ENCODE measurements at places on chromosomes 5 and 9.
A peak's percentile ranks its signal among the peaks of the same experiment; 100 is the strongest.

DNA sequence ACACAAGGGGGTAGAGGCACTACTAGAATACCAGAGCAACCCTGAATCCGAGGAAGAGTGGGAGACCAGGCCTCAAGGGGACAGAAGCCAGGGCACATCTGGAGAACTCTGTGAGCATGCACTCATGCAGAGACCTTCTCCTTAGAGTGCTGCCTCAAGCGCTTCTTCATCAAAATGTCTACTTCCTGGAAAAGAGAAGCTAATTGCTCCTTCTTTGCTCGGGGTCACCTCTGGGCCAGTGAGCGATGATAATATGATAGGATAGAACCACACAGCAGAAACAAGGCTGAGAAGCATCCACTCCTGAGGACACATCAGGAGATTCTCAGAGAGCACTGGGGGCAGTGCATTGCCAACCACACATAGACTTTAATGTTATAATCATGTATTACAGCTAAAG, 23.7 kb upstream of the LMNB1 start:
- DNase-seq, result no peak
- no peak overlapping the region for H3K27ac ChIP-seq
- no peaks in the 10 kb centered on the region for H3K4me1 ChIP-seq
- H3K36me3 ChIP-seq, result no peaks in the 10 kb centered on the region
- H3K27me3 ChIP-seq, result no peaks in the 10 kb centered on the region
- H3K4me3 ChIP-seq, result no peak overlapping the region

- no peaks in the 10 kb centered on the region for H3K4me1 ChIP-seq
- no peaks in the 10 kb centered on the region for H3K36me3 ChIP-seq
- H3K27ac ChIP-seq, result no peak overlapping the region
- H3K27me3 ChIP-seq, result no peaks in the 10 kb centered on the region
- DNase-seq, result no peak
These were observed 15.1 kb downstream of the SLC28A3 start for GRCh38 chr9:84325347-84325973.

GRCh38 chr9:99606957-99607356, 214.7 kb upstream of the NR4A3 start:
- H3K27ac ChIP-seq, result no peak overlapping the region
- H3K36me3 ChIP-seq, result no peaks in the 10 kb centered on the region
- no peak for DNase-seq
- no peaks in the 10 kb centered on the region for H3K4me1 ChIP-seq

DNA sequence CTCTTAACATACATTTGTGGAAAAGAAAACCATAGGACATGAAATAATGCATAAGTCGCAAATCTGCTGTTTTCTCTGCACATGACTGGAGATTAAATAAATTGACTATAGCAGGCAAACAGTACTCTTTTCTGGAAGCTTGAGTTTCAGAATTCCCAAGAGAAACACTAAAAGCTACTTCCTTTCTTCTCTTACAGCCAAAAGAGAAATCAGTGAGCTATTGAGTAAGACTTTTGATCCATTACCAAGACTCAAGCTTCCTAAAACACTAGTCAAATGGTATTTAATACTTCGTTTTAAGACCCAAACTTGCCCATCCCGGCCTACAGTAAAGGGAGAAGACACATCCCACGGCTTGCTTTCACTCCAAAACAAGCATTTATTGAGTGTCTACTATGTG, 335.8 kb upstream of the PUM3 start:
- DNase-seq, result no peak
- H3K4me3 ChIP-seq, result no peak overlapping the region
- H3K27ac ChIP-seq, result no peak overlapping the region
- H3K27me3 ChIP-seq, result no peaks in the 10 kb centered on the region
- H3K4me1 ChIP-seq, result no peaks in the 10 kb centered on the region
- no peaks in the 10 kb centered on the region for H3K36me3 ChIP-seq

GRCh38 chr9:127912882-127913281, 4.0 kb downstream of the ST6GALNAC4 start:
- H3K36me3 ChIP-seq, result no peaks in the 10 kb centered on the region
- H3K4me1 ChIP-seq, result no peaks in the 10 kb centered on the region
- H3K27me3 ChIP-seq, result no peaks in the 10 kb centered on the region
- H3K4me3 ChIP-seq, result no peak overlapping the region
- no peak for DNase-seq

DNA sequence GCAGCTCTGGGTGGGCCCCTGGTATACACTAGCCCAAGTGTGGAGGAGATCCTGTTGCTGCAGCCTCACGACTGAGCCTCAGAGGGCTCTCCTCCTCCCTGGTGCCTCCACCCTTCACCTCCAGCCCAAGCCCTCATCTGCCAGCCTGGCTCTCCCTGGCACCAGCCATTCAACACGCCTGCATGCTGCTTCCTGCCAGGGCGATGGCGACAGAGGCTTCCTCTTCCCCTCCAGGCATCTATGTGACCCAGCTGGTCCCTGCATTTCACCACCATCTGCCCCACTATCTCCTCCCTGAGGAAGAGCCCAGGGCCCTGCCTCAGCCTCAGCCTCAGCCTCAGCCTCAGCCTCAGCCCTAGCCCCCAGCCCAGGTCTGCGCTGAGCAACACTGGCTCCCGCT, 54.8 kb upstream of the ANGPTL2 start:
- H3K4me3 ChIP-seq, result no peak overlapping the region
- DNase-seq, result no peak
- H3K36me3 ChIP-seq, result no peaks in the 10 kb centered on the region
- no peak overlapping the region for H3K27ac ChIP-seq

DNA sequence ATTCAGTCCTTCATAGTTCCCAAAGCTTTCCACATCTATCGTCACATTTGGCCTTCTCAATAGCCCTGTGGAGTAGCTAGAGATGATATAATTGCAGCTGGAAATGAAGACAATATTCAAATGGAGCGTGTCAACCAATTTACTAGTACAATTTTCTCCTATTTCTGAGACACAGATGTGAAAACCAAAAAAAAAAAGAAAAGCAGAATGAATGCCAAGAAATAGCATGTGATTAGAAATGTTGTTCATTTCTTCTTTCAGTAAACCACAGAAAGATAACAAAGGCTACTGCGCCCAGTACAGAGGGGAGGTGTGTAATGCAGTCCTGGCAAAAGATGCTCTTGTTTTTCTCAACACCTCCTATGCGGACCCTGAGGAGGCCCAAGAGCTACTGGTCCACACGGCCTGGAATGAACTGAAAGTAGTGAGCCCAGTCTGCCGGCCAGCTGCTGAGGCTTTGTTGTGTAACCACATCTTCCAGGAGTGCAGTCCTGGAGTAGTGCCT, 99.0 kb downstream of the MUSK start:
- no peaks in the 10 kb centered on the region for H3K27me3 ChIP-seq
- no peaks in the 10 kb centered on the region for H3K36me3 ChIP-seq
- peak overlapping the region; percentile 2 for H3K27ac ChIP-seq
- peak; percentile 70 for DNase-seq
- H3K4me3 ChIP-seq, result no peak overlapping the region

- no peaks in the 10 kb centered on the region for H3K27me3 ChIP-seq
- no peak overlapping the region for H3K27ac ChIP-seq
- DNase-seq, result no peak
- no peaks in the 10 kb centered on the region for H3K4me1 ChIP-seq
- H3K36me3 ChIP-seq, result no peaks in the 10 kb centered on the region
These were observed 71.5 kb downstream of the TRIM36 start for GRCh38 chr5:115098041-115098702.

DNA sequence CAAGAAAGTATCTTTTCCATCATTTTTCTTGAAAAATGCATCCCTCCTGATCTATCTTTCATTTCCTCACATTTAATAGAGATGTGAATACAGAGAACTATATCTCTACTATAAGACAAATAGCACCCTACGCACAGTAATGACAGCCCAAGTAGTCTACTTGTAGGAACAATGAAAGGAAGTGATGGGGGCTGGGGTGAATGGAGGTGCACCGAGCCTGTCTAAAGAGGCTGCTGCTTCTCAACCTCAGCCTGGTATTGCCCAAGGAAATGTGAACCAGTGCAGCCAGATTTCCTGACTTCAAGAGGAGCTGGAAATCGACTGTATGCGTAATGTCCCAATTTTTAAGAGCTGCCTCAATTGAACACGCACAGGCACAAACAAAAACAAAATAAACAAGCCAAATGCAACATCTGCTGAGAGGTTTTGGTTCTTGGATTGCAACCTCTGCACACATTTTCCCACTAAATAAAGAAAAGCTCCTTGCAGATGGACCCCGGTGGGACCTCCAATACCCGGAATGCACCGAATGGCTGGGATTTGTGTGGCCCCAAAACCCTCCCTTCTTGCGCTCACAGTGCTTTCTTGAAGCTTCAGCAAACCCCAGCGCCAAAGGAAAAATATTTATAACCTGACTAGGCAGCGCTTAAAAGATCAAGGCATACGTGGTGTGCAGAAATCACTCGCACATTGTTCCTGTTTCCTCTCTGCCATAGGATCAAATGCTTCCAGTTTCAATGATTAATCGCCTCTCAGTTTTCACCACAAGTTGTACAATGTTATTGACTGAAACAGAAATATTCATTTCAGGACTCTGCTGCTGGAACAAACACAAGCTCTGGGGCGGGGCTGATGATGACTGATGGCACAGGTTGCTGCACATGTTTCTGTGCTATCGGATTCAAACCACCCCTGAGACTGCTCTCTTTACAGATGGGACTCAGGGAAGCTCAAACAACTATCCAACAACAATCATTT, 68.3 kb downstream of the KCNIP1 start:
- no peak overlapping the region for H3K4me3 ChIP-seq
- H3K27ac ChIP-seq, result no peak overlapping the region
- H3K36me3 ChIP-seq, result no peaks in the 10 kb centered on the region
- no peaks in the 10 kb centered on the region for H3K27me3 ChIP-seq

- H3K4me1 ChIP-seq, result no peaks in the 10 kb centered on the region
- no peak overlapping the region for H3K27ac ChIP-seq
- no peaks in the 10 kb centered on the region for H3K27me3 ChIP-seq
- no peak overlapping the region for H3K4me3 ChIP-seq
These were observed 32.3 kb upstream of the CDK5RAP2 start for GRCh38 chr9:120612218-120612617.

DNA sequence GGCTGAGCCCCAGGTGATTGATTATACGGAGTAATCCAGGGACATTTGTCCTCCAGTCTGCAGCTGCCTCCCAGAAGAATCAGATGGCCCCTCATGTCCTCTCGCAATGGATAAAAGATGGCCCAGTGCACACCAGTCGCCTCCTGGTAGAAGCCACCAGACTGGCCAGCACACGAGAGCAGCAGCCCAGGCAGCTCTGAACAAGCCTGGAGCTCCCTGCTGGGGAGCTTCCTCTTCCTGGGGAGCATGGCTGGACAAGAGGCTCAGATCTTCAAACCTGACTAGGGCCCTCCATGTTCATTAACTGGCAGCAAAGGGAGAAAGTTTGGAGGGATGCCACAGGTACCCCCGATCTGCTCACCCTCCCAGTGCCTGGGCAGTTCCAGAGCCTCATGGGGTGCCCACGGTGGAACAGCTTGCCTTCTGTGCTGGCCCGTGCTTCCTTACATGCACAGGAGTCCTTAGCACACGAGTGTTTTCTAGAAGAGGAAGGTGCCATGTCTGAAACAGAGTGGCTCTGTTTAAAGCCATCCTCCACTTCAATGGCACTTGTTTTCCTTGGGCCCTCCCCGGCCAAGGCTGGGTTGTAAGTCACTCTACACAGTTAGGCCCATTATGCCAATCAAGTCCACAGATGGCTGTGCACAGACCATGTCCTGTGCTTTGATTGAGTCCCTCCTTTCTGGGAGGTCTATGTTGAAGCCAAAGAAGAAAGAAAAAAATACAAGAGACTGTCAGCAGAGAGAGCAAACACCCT, 75.6 kb downstream of the PRRT1B start:
- no peaks in the 10 kb centered on the region for H3K27me3 ChIP-seq
- H3K4me3 ChIP-seq, result no peak overlapping the region
- no peak for DNase-seq

DNA sequence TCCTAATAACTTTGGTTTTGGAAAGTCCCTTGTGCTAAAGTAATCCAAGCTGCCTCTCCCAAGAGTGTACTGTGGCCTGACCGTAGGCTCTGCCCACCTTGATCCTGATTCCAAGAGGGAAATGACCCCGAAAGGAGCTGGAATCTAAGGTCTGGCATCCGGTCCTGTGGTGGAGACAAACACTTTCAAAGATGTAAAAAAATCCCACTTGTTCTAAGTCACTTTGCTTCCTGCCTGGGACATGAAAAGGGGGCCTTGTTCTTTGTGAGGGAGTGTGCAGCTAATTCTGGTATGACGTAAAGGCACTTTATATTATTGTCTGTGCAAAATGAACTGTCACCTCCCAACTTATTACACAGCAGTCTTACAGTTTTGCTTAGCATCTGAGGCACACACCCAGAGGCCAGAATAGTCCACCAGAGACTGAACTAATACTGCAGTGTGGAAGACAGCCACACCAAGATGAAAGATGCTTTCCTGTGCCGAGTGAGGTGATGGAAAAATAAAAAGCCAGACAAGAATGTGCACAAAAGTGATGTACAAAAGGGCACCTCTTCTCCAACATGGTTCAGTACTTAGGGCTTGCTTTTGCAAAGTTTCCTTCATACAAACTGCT, 128.7 kb downstream of the SLC12A2 start:
- DNase-seq, result no peak
- no peak overlapping the region for H3K4me3 ChIP-seq
- H3K27ac ChIP-seq, result no peak overlapping the region
- no peaks in the 10 kb centered on the region for H3K36me3 ChIP-seq
- H3K27me3 ChIP-seq, result no peaks in the 10 kb centered on the region

DNA sequence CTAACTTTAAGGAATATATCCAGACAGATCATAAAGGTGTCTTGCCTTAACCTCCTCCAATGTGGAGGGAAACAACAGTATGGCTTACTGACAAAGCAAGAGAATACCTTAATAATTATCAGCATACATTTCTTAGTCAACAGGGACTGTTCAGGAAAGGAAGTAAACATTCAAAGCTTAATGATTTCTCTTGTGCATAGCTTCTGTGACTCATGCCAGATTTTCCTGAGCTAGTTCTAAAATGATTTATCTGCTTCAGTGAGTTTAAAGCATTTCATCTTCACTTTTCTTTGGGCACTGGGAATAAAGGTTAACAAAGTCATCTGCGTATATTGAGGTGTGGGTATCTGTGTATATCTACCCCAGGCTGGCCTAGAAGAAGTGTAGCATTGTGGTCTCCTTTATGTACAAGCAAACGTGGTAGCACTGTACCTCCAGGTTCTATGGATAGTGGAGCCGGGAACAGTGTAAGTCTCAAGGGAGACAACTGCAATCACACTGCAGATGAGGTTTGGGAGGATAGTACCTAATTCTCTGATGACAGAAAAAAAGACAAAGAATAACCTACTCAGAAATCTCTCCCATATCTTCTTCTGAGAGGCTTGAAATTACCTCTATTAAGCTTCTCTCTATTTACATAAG, 284.1 kb downstream of the HCN1 start:
- DNase-seq, result no peak
- H3K36me3 ChIP-seq, result no peaks in the 10 kb centered on the region
- no peak overlapping the region for H3K27ac ChIP-seq
- no peak overlapping the region for H3K4me3 ChIP-seq
- H3K27me3 ChIP-seq, result no peaks in the 10 kb centered on the region

GRCh38 chr5:176902911-176903664, 3.9 kb upstream of the HK3 start:
- no peak overlapping the region for H3K4me3 ChIP-seq
- H3K27ac ChIP-seq, result no peak overlapping the region
- H3K36me3 ChIP-seq, result no peaks in the 10 kb centered on the region

Measured in uterus (tissue), 4 donors.